Activated naive CD8-positive, alpha-beta T cell treated with anti-CD3 and anti-CD28 coated beads, Interleukin-2, amount 50 U/mL, for 24 hours (primary cell): ENCODE measurements at places on chromosomes 1 and 21.

GRCh38 chr1:231020816-231021215, 19.2 kb downstream of the FAM89A start:
- DNase-seq = no peak

GRCh38 chr1:71843012-71843411, 439.3 kb downstream of the NEGR1 start:
- DNase-seq = no peak

DNA sequence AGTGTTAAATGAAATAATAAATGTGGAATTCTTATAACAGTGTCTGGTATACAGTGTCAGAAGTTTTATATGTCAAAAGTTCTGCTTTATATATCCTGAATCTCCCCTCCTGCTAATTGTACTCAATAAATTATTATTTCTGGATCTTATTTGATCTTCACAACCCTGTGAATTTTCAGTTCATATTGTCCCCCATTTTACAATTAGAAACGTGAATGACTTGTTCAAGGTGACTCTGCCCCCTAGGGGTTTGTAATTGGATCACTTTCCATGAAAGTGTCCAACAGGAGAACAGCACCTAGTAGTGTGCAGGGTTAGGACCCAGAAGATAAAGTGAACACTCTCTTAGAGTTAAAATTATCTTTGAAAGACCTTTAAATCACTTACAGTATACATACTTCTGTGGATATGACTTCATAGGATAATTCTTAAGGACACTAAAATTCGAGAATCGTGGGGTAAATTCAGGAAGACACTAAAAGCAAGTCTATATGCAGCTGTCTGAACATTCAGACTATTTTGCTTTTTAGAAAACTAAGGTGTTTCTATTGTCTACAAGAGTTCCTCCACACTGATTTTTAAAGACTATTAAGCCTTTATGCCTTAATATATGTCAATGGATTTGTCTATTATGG, 4.5 kb upstream of the DDR2 start:
- no peak for DNase-seq

- no peak for DNase-seq
These were observed 91.9 kb upstream of the KCNK2 start for GRCh38 chr1:214990619-214991018.

DNA sequence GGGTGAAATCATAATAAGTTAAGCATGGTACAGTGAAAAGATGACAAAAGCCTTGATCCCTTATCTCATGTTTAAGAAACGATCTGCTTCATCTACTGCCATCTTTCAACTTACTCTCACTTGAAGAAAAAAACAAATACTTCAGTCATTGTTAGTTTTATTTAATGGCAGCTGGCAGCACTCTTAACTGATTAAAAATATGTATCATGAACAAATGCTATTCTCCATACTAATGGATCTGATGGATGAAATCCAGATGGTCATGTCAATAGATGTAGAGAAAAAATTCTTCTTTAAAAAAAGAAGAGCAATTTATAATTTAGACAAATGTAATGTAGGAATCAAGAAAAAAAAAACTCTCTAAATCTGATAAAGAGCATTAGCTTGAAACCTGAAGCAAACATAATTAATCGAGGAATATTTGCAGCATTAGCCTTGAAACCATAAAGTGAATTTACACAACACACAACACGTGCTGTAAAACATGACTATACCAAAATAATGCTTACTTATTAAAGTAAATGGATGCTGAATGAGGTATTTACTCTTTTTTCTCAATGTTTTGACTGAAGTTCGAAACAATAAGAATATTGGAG, 579.0 kb upstream of the ADAMTS5 start:
- no peak for DNase-seq

GRCh38 chr1:239947801-239948200, 143.9 kb upstream of the FMN2 start:
- no peak for DNase-seq

DNA sequence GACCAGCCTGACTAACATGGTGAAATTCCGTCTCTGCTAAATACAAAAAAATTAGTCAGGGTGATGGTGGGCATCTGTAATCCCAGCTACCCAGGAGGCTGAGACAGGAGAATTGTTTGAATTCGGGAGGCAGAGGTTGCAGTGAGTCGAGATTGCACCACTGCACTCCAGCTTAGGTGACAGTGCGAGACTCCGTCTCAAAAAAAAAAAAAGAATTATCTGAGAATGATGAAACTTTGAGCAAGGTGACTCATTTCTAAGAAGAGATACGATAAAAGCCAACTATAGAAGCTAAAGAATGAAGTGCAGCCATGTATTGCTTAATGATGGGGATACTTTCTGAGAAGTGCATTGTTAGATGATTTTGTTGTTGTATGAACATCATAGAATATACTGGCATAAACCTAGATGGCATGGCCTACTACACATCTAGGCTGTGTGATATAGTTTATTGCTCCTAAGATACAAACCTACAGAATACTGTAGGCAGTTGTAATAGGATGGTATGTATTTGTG, 64.7 kb downstream of the SNRPE start:
- no peak for DNase-seq

GRCh38 chr1:212553676-212554075, 54.9 kb upstream of the ATF3 start:
- no peak for DNase-seq

GRCh38 chr1:92065042-92065441, 10.2 kb downstream of the SETSIP start:
- no peak for DNase-seq

GRCh38 chr1:25120281-25120680, 112.0 kb downstream of the SYF2 start:
- DNase-seq = no peak

GRCh38 chr21:29650523-29651022, 289.2 kb downstream of the GRIK1 start:
- no peak for DNase-seq

DNA sequence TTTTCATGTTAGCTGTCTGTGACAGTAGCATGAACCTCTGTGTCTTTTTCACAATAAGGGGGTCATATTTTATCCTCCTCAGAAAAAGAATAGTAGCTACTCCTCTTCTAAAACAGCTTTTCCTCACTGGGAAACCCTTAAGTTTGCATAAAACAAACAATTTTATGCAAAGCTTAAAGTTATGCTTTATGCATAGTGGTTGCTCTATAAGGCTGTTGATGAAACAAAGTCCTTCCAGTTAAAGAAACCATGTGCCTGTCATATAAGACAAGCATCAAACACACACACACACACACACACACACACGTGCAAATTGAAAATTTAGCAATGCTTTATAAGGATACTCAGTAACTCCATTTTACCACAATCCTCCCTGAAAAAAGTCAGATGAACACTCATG, 107.0 kb downstream of the CHD1L start:
- DNase-seq = no peak

DNA sequence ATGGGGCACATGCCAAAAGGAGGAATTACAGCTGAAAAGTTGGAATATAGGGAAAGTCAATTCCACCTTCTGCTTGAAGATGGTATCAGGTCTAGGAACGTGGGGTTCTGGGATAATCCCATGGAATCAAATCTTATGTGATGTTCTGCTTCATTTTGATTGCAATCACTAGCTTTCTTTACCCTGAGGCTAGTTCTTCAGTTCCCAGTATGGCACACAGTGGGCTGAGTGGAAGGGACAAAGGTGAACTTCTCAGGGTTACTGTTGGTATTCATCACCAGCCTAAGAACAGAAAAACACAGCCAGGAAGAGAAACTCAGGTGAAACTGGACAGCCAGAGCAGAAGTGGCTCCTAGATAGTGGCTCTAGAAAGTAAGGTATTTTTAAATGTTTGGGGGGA, 117.8 kb downstream of the TNFSF18 start:
- no peak for DNase-seq

DNA sequence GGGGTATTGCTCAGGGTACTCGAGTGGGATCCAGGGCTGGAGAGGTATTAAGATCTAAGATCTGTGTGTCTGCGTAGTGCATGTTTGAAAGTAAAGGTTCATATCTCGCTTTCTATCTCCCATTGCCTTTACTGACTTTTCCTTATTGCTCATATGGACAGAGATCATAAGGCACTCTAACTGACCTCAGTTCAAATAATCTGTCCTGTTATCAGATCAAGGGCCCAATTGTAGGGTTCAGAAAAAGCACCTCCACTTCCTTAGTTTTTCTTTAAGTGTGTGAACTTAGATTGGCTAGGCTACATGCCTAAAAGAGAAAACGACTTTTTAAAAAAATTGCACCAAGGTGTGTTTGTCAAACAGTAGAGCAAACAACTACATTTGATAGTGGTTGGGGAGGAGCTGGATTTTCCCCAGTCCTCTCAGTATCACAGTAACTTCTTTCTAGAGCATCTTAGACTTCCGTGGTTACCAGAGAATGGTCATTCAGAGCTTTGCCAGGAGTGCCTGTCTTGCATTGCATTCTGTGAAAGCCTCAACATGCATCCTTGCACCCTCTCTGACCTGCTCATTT, 57.6 kb downstream of the LMO4 start:
- no peak for DNase-seq
